Tibial nerve (tissue), 4 donors: ENCODE measurements at places on chromosomes 7 and 10. TPM values are rescaled to one million over a fixed set of nuclear protein-coding genes. Genes with fewer than 3 reads are reported as not detected.

DNA sequence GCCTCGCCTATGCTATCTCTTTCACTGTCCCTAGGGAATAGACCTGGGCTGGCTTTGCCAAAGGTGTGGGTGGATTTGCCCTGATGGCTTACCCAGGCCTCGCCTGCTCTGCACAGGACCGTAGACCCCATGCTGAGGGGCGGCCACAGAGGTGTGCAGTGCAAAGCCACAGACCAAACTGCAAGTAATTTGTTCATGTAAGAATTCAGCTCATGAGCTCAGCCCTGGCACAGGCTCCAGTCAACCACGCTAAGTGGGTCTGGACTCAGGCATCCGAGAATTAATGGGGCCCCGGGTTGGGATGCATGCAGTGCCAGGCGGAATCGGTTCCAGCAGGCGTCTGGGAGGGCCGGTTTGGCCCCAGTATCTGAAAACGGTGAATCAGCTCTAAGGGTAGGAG lies 445.2 kb downstream of the DNAJB6 start:
- DNase-seq: no peak

DNA sequence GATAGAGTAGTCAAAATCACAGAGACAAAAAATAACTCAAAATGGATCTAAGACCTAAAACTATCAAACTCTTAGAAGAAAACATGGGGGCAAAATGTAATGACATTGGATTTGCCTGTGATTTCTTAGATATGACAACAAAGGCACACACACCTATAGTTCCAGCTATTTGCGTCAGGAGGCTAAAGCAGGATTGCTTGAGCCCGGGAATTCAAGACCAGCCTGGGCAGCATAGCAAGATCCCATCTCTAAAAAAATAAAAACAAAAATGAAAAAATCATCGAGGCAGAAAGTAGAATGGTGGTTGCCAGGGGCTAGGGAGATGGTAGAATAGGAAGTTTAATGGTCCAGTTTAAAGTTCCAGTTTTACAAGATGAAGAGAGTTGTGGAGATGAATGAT lies 113.3 kb downstream of the NRF1 start:
- no peak for DNase-seq

GRCh38 chr10:88221010-88221973 lies 357.9 kb downstream of the PTEN start:
- no peak for DNase-seq

Gene TRDMT1
- total RNA-seq: 17.4 TPM

DNA sequence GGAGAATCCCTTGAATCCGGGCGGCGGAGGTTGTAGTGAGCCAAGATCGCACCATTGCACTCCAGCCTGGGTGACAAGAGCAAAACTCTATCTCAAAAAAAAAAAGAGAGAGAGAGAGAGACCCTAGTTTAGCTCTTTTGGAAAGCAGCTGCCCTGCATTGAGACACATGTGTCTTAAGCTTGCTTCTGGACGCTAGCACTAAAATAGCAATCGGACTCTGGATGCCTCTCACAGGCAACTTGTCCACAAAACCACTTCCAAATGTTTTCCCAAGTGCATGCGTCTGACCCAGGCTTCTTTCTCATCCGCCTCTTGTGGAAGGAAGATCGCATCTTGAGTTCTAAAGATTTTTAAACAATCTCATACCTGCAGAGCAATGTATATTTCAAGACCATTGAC lies 182.7 kb downstream of the CUX1 start:
- no peak for DNase-seq

DNA sequence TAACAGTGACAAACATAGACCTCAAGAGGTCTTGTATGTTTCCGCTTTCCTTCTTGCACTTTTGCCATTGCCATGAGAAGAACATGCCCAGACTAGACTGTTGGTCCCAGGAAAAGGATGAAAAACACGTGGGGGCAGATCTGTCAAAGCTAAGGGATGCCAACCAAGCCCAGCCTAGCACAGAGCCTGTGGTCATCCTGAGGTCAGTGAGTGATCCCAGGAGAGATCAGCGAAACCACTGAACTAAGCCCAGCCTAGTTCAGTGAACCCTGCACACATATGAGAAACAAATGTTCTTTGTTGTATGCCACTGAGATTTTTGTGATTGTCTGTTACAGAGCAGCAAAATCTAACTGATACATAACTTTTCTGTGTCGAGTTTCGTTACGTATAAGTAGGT lies 718.8 kb downstream of the MAGI2 start:
- no peak for DNase-seq

Gene OR9A2
- total RNA-seq: 0.44 TPM
